Erythroblast (primary cell): ENCODE measurements at places on chromosomes 5 and 9.

DNA sequence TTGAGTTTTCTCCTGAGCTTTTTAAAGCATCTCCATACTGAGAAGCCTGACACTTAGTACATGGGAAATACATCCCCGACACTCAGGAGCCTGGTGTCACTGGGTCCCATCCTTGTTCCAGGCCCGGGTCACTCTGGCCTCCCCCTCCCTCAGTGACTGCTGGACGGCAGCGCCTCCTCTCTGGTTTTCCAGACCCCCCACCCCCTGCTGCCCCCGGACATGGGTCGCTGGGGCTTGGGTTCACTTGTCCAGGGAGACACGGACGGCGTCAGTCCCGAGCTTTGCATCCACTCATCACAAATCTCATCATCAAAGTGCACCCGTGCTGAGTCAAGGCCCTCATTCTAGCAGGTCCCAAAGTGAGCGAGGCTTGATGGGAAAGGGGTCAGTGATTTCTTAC lies 243.0 kb downstream of the IRX2 start:
- no peak for DNase-seq

DNA sequence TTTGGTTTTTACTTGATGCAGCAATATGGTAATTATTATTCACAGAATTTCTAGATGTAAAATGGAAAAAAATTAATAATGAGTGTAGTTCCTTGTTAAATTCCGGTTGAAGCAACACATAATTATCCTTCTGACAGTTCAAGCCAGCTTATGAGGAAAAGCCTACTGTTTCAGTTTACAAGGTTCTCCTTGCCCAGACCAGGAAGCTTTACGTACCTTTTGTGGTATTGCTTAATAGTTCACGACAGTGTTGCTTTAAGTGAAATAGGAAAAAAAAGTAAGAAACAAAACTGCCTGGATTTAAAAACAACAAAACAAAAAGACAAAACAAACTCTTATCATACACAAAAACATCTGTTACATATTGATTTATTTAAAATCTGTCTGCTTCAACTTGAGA lies 547.3 kb upstream of the C9orf72 start:
- no peak for DNase-seq

DNA sequence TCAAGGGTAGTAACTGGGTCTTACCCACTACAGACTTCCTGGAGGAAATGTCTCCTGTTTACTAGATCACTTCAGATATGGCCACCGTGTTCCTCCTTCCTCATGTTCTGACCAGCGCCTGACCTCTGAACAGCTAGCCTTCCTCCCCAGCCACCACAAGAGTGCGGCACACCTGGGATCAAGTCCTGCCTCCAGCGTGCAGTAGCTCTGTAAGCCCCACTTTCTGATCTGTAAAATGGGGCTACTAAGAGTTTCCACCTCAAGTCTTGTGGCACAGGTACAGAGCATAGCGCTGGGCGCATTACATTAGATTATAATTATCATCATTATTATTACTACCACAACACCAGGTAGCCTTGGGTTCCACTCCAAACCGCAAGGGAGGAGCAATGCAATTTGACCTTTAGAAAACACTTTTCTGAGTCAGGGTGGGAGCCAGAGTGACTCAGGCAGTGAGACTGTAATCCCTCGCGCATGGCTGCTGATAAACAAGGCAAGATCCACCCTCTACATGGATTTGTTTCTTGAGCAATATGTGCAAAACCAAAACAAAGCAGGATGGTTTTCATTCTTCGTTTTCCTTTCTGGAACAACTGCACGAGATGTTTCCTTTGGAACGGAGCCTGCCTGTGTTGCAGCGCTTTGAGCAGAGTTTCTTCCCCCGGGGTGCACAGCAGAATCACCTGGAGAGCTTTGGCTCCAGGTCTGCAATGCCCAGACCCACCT lies 65.0 kb upstream of the ANGPTL2 start:
- peak; percentile 31 for DNase-seq

DNA sequence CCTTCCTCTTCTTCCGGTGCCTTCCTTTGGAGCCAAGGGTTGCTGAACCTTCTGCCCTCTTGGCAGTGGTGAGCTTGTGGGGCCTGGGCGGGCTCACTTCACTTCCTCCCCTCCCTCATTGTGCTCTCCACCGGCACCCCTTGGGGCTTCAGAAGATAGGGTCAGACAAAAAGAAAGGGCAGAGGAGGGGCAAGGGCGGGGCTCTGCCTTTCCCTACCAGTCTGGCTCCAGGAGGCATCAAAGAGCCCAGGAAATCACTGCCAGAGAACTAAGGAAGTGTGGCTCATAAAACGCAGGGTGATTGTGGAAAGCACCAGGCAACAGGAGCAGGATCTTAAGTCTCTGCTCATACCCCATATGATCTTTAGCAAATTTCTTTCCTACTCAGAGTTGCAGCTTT lies 34.8 kb downstream of the ACOT12 start:
- DNase-seq = no peak

DNA sequence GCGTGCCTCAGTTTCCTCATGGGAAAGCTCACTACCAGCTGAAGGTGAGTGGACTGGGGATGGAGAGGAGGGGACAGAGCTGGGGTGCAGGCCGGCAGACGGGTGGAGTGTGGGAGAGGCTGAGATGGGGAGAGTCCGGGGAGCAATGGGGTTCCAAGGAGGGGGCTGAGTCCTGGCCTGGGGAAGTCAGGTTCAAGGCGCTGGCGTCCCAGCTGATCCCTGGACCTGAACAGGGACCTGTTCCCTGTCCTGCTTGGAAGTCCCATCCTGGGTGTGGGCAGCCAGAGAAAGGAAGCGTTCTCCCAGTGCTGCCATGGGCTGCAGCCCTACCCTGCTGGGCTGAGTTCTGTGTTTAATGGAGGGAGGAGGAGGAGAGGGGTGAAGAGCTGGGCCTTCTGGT lies 60.9 kb upstream of the GNE start:
- no peak for DNase-seq

GRCh38 chr9:134178768-134179551 lies 14.6 kb upstream of the RNU6ATAC start:
- DNase-seq = no peak

DNA sequence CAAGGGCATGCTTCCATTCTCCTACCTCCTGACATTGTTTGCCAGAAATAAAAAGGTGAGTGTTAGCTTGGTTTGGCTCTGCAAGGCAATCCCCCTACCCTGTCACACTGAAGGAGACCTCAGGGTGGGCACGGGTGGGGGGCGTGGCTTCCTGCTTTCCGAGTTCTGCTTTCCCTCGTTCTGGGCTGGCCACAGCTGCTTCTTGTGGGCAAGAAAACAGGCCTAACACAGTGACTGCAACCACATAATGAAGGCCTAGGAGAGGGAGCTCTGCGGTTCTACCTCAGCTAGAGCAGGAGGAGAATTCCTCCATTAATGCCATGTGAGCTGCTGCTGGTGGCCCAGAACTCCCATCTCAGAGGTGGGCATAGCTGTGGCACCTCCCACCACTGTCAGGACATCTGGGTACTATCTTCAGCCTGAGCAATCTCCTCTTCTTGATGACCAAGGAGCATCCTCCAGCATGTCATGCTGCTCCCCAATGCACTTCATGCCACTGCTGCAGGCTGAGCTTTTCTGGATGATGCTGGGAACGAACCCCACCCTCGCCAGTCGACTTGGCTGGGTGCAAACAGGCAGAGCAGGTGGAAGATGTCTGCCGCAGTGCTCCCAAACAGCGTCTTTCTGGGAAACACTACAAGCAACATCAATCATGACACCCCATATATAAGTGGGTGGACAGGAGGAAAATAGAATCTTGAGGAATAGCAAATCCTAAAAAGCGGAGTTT lies 139.5 kb upstream of the RAPGEF1 start:
- DNase-seq = no peak

DNA sequence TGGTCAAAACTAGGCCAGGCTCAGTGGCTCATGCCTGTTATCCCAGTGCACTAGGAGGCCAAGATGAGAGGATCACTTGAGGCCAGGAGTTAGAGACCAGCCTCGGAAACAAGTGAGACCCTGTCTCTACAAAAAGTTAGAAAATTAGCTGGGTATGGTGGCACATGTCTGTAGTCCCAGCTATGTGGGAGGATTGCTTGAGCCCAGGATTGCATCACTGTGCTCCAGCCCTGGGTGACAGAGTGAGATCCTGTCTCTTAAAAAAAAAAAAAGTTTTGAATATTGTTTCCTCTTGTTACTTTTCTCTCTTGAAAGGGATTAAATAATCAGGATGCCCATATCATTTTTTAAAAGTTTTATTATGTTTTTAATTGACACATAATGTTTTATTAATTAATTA lies 7.6 kb downstream of the ARHGEF37 start:
- peak; percentile 35 for DNase-seq
